CD4-positive, alpha-beta T cell treated with Interleukin-1 beta for 1 hour (primary cell): ENCODE measurements at places on chromosomes 3 and 15.
A peak's percentile ranks its signal among the peaks of the same experiment; 100 is the strongest.

GRCh38 chr3:77467702-77468625 lies 428.1 kb downstream of the ROBO2 start:
- DNase-seq: no peak

- DNase-seq: no peak
Measured at GRCh38 chr15:29821416-29822099, 710 bp downstream of the TJP1 start.

DNA sequence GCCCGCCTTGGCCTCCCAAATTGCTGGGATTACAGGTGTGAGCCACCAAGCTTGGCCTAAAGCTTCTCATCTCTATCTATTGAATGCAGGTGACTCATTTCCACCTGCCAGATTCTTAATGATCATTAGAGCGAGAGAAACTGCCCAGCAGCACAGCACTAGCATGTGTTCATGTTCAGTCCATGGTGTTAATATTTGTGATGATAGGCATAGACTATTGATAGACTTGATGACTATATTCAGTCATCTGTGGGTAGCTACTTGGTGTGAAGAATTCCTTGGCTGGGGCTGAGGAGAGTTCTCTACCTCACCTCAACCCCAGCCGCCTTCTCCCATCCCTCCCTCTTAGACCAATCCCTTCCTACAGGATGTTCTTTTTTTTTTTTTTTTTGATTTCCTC lies 60.0 kb downstream of the ST6GAL1 start:
- DNase-seq: no peak

GRCh38 chr15:74839526-74840395 lies 3.2 kb downstream of the ULK3 start:
- no peak for DNase-seq

- peak; percentile 85 for DNase-seq
Measured at GRCh38 chr15:40098489-40099261, 10.0 kb downstream of the BMF start.

DNA sequence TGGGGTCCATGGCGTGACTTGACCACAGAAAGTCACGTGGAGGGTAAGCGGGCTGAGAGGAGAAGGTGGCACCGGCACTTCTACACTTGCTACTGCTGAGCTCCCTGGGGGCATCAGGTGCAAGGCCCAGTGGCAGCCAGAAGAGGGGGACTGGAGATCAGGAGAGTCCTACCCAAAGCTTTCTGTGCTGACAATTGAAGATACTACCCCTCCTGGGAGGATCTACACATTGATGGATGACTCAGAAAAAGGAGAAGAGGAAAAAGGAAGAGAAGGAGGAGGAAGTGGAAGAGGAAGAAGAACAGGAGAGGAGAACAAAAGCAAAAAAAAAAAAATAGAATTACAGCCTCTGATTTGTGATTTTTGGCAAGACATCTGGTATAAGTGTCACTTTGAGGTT lies 41.2 kb downstream of the MYO5C start:
- DNase-seq: no peak

DNA sequence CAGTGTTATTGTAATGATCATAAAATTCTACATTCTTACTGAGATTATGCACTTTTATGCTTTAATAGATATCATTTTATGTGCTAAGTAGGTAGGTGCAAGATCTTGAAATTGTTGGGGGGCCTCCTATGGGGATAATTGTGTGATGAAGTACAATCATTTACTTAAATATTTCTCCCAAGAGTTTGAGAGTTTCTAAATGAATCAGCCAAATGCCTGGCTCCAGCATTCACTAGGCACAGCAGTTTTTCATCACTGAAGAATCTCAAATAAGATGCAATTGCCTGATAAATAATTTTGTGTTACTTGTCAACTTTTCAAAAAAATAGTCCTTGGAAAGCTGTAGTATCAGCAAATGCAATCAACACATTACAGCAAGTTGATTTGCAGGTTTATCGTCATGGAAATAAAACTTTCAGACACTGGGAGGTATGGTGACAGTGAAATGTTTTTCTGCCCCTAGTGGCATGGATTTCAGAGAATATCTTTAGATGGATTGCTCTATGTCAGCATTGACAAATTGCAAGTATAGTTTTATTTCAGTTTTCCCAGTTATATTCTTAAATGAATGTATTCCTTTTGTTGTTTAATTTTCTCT lies 167.1 kb downstream of the NEK11 start:
- DNase-seq: no peak

- no peak for DNase-seq
Measured at GRCh38 chr15:29968099-29968894, 114.5 kb upstream of the GOLGA8J start.

- DNase-seq: no peak
Measured at GRCh38 chr3:177601152-177601551, 403.9 kb upstream of the TBL1XR1 start.

GRCh38 chr3:124800511-124801258 lies 70.4 kb downstream of the UMPS start:
- DNase-seq: no peak

- DNase-seq: no peak
Measured at GRCh38 chr3:32972482-32973146, 21.2 kb downstream of the CCR4 start.

DNA sequence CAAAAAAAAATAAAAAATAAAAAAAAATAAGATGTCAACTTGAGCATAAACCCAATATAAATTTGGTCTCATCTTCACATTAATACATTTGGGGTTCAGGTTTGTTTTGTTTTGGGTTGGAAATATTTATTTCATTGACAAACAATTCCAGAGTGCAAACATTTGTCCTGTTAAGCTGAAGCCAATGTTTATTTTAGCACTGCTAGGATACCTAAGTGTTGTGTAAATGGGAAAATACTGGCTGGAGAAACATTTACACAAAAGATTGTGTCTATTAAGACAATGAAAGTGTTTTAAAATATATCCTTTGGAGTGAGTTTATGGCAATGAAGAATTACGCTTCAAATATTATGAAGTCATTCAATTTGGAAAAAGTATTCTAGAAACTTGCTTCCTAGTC lies 91.1 kb downstream of the MEIS2 start:
- no peak for DNase-seq

DNA sequence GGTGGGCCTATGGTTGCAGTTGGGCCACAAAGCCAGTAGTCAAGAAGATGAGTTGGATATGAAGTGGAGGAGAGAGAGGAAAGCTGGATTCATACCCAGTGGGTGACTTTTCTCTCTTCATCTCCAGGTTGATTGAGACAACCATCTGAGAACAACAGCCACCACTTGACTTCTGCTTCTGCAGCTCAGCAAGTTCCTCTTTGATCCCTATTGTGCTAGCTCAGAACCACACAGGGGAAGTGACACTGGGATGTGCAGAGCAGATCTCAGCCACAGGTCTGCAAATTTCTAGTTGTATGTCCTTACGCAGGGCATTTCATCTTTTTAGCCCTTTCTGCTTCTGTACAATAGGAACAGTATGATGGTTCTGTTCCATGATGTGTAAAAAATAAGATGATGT lies 459.2 kb upstream of the ARRDC4 start:
- peak; percentile 42 for DNase-seq

DNA sequence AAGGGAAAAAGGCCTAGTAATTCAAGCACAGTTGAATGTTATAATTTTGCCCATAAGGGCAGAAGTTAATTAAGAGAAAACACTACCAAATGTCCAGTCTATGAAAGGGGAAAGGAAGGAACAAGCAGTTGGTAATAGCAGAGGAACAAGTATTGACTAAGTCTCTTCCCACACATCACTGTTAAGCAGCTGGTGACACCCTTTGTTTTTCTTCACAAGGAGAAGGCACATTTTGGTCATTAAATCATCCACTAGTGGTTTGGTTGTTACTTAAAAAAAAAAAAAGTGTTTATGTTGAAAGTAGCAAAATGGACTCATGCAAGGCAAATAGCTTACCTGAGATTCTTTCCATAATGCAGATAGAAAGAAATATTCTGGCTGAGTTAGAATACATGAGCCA lies 321.4 kb upstream of the NECTIN3 start:
- DNase-seq: no peak

GRCh38 chr3:134334231-134334900 lies 39.9 kb downstream of the AMOTL2 start:
- DNase-seq: no peak

DNA sequence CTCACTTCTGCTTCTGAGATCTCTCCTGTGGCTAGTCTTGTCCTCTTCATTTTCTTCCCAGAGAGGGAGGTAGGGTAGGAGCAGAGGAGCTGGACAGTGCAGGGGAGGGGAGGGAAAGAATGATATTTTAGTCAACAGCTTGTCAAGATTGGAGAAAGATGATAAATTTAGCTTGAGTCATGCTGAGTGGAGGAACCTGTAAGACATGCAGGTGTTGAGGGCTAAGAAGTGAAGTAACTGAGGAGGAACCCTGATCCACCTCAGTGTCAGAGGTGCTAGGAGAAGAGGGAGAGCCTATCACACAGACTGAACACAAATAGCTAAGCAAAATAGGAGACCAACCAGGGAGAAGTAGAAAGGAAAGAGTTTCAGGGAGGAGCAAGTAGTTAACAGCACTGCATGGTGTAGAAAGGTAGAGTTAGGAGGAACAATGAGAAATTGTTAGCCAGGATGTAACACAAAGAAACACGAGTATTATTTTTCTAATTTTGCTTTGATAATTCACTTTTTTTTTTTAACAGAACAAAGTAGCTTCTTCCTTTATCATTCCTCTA lies 108.2 kb upstream of the CHRM5 start:
- no peak for DNase-seq

GRCh38 chr3:16142350-16143025 lies 32.0 kb upstream of the GALNT15 start:
- DNase-seq: no peak
